ENCODE measurements at places on chromosomes 7 and 10. TPM values are rescaled to one million over a fixed set of nuclear protein-coding genes. Genes with fewer than 3 reads are reported as not detected.

Gene MRLN
- 432 TPM for total RNA-seq

DNA sequence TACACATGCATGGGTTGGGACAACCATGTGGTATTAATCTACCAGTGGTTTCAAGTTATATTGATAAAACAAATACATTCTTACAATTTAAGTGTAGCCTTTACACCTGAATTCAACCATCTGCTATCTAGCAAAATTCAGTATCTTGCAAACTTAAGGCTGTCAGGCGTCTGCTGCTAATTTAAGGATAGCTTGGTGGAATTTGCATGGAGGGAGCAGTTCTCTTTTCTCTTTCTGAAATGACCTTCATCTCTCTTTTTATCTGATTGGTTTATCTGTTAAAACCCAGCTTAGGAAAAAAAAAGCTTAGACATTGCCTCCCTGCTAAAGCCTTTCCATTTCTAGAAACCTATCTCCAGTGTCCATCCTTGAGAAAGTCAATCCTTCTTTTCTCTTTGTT lies 102.3 kb downstream of the ZEB1 start:
- DNase-seq, result no peak

- DNase-seq, result no peak
Measured at GRCh38 chr10:48672596-48673265, 11.9 kb upstream of the WDFY4 start.

Gene RADIL
- total RNA-seq, result 1.8 TPM

GRCh38 chr10:131856441-131857094 lies 44.2 kb upstream of the PPP2R2D start:
- DNase-seq, result no peak

Gene ZNF485
- total RNA-seq, result 3.9 TPM

- DNase-seq, result peak; percentile 100
Measured at GRCh38 chr7:5423976-5424748, 528 bp upstream of the TNRC18 start.

DNA sequence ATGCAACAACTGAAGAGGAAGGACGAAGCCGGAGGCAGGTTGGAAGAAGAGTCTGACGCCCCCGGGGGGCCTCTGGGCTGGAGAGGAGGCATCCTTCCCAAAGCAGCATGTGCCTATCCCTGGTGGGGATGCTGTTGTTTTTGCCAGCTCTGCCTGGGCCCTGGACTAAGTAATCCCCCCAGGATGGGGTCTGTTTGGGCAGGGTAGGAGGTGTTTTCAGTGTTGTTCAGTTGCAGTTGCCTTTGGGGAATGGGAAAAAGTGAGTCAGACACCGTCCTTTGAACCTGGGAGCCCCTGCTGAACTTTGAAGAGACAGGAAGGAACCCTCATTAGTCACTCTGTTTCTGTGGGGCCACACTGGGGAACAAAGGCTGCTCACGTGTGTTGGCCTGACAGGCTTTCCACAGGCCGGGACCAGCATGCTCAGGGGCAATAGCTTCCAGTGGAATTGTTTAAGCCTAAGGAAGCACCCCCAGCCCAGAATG lies 35.2 kb upstream of the GDF10 start:
- DNase-seq, result no peak

- DNase-seq, result no peak
Measured at GRCh38 chr10:108662975-108663374, 1260.3 kb downstream of the XPNPEP1 start.

Gene NEUROD6
- not detected for total RNA-seq

Gene STEAP1
- total RNA-seq, result 12.5 TPM

DNA sequence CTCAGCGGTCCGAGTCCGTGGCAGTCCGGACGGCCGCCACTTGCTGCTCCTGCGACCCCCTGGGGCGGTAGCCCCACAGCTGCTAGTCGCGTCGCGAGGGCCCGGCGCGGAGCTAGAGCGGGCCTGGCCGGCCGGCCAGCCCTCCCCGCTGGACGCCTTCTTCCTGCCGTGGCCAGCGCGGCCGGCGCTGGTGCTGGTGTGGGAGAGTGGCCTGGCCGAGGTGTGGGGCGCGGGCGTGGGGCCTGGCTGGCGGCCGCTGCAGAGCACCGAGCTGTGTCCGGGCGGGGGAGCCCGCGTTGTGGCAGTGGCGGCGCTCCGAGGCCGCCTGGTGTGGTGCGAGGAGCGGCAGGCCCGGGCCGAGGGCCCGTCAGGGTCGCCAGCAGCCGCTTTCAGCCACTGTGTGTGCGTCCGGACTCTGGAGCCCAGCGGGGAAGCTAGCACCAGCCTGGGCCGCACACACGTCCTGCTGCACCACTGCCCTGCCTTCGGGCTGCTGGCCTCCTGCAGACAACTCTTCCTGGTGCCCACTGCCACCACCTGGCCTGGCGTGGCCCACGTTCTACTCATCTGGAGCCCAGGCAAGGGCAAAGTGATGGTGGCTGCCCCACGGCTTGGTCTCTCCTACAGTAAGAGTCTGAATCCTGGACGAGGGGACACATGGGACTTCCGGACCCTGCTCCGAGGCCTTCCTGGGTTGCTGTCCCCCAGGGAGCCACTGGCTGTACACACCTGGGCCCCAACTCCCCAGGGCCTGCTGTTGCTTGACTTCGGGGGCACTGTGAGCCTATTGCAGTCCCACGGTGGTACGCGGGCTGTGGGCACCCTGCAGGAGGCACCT lies 631 bp downstream of the HPS6 start:
- peak; percentile 46 for DNase-seq

- DNase-seq, result no peak
Measured at GRCh38 chr7:107185716-107186115, 16.9 kb downstream of the HBP1 start.

- DNase-seq, result peak; percentile 28
Measured at GRCh38 chr10:60363187-60363586, 26.5 kb downstream of the ANK3 start.

Gene LIPJ
- not detected for total RNA-seq

GRCh38 chr10:133040198-133040597 lies 47.5 kb upstream of the ADGRA1 start:
- DNase-seq, result no peak

DNA sequence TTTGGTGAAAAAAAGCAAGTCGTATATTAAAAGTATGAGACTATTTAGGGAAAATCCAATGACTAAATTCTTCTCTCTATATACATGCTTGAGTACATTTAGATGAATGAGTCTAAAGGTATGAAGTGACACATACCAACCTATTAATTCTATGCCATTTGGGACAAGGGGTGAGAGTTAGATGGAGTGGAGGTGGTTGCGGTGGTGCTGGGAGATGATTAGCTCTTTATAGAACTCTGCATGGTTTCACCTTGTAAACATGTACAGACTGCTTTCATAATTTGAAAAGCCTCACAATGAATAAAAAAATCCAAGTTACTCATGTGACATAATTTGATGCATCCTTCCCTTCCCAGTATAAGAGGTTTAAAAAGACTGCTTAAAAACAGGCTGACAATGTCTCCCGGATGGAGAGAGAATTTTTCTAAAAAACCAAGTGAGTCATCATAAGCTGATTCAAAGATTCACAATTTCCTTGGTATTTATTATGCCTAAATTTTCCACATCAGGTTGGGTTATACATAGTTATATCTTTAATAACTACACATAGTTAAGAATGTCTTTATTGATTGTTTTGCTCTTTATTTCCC lies 572.8 kb downstream of the REEP3 start:
- DNase-seq, result no peak

GRCh38 chr7:119826547-119826946 lies 446.4 kb upstream of the KCND2 start:
- DNase-seq, result no peak

DNA sequence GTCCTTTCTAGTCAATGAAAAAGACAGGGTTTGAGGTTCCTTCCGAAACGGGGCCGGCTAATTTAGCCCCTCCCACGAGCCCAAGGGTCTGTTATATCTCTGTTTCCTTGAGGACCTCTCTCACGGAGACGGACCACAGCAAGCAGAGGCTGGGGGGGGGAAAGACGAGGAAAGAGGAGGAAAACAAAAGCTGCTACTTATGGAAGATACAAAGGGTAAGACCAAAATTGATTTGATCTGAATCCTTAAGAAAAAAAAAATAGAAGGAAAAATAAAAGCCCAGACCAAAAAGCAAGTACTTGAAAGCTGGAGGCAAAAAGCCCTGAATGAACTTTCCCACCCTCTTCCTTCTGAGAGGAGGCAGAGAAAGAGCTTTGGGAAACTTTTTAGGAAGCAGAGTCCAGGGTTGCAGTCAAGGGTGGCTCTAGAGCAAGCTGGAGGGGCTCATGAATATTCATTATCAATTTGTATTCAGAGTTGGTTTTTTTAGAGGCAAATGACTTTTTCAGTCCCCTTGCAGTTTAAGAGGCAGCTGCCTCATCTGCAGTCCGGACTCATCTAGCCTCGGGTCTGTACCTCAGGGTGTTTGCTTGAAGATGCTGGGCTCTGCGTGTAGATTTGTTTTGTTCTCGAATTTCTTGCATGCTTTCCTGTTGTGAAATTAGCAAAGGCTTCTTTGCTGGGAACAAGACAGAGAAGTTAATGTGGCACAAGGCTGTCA lies at the start of gene ENTPD1:
Gene ENTPD1, plus strand, starts transcription at position 123 of the 721 bp plus-strand sequence. Its CDS starts 77 bp downstream, at position 200.
- peak; percentile 9 for DNase-seq

- no peak for DNase-seq
Measured at GRCh38 chr7:132696332-132696731, 120.1 kb upstream of the PLXNA4 start.

GRCh38 chr7:120857588-120858573 lies at the start of gene TSPAN12:
Gene TSPAN12, minus strand, starts transcription at chr7:120858144. Its CDS starts 1,381 bp downstream, at chr7:120856763.
- DNase-seq, result peak; percentile 91

Gene RET
- not detected for total RNA-seq

Gene CH25H
- 0.36 TPM for total RNA-seq

Gene PPP1R3C
- total RNA-seq, result 154 TPM

Gene GJD4
- 13.9 TPM for total RNA-seq

DNA sequence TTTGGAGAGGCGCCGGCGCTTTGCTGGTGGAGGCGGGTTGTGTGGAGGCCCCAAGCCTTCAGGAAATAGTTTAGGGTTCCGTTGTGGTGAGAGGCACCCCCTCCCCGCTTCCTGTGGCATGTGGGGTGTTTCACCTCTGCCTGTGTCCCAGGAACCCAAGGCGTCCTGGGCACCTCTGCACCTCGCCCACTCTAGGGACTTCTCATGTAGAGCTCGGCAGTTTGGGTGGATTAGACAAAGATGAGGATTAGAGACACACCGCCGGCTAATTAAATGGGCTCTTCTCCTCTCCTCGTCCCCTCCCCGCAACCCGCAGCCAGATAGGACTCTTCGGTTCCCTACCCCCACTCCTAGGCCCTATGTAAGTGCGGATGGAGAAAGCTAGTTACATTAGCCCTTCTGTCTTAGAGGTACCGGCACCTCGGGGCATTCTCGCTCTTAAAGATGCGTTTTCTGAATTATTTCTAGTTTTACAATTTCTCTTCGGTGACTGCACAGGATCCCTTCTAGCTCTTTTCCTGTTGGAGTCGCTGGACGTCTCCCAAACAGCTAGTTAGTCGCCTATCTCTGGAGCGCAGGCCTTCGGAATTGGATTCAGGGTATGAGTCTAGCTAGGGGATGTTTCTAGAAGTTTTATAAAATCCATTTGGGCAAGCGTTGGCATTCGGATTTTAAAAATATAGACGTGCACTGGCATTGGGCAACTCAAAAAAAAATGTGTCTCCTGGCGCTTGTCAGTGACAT lies 7.8 kb downstream of the PTF1A start:
- DNase-seq, result no peak

Gene FXYD4
- total RNA-seq, result 6.1 TPM

- DNase-seq, result no peak
Measured at GRCh38 chr7:151427705-151428377, 12.1 kb downstream of the CRYGN start.

Gene COMTD1
- total RNA-seq, result 9.5 TPM

DNA sequence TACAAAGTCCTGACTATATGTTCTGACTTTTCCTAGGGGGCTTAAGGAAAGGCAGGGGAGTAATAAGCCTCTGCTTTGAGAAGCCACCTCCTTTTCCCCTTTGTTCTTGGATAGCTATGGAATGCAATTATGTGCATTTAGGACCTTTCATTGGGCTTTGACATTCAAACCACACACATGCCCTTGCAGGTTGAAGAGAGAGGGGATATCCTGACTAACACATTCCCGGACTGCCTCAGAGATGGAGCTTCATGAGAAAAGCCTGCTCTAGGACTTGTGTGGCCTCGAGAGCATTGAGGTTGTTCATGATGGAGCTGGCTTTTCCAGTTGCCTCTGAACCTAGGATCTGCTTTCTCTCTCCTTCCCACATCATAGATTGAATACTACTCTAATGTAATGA lies 694.5 kb downstream of the LRMDA start:
- no peak for DNase-seq

Gene SUN3
- total RNA-seq, result 0.32 TPM

GRCh38 chr7:77797734-77798393 lies 370 bp downstream of the TMEM60 start:
- DNase-seq, result no peak

Gene CFAP70
- 1.0 TPM for total RNA-seq

Gene GTF2IRD1
- 29.2 TPM for total RNA-seq

DNA sequence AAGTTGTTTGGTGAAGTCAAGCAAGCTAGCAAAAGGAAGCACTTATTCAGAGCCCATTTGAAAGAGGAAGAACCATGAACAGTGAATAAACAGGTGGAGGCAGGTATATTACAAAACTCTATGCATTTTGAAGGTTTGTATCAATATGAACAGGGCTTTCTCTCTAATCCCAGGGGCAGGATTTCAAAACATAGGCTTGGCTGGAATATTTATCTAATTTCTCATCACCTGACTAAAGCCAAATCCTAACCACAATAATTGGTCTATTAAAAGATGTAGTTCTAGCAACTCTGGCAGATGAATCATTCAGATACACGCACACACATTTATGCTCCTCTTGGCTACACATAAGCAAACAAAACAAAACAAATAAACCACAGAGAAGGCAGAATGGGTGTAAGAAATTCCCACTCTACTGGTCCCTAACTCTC lies 554.4 kb downstream of the INHBA start:
- DNase-seq, result peak; percentile 87

- DNase-seq, result peak; percentile 29
Measured at GRCh38 chr10:52212062-52212461, 102.0 kb upstream of the DKK1 start.

Gene KRIT1
- 59.2 TPM for total RNA-seq

- peak; percentile 41 for DNase-seq
Measured at GRCh38 chr10:19628767-19629560, 187.3 kb upstream of the PLXDC2 start.

Gene AKR1C4
- total RNA-seq, result not detected

GRCh38 chr7:51301806-51302205 lies 14.8 kb downstream of the COBL start:
- no peak for DNase-seq

Gene TMEM270
- not detected for total RNA-seq

- DNase-seq, result no peak
Measured at GRCh38 chr7:43766564-43766963, 8.1 kb downstream of the BLVRA start.

Gene DGKI
- 7.9 TPM for total RNA-seq

GRCh38 chr7:134899729-134900128 lies 86.6 kb upstream of the AGBL3 start:
- DNase-seq, result peak; percentile 33

- DNase-seq, result peak; percentile 56
Measured at GRCh38 chr10:102812231-102812876, 24.9 kb downstream of the CYP17A1 start.

Gene CAMK1D
- 0.52 TPM for total RNA-seq

Gene IFIT1B
- not detected for total RNA-seq

GRCh38 chr10:1402016-1402770 lies 335.1 kb downstream of the ADARB2 start:
- no peak for DNase-seq

- DNase-seq, result peak; percentile 80
Measured at GRCh38 chr7:44637788-44638594, 31.6 kb downstream of the OGDH start.

GRCh38 chr7:43701500-43701854 lies 27.8 kb downstream of the COA1 start:
- no peak for DNase-seq

Gene TNS3
- total RNA-seq, result 241 TPM

Gene SLC26A3
- not detected for total RNA-seq

Data from myocyte (in vitro differentiated cells).